Activated CD4-positive, alpha-beta T cell treated with anti-CD3 and anti-CD28 coated beads, Interleukin-2, amount 50 U/mL, for 4 hours (primary cell): ENCODE measurements at places on chromosomes 3 and 15.

DNA sequence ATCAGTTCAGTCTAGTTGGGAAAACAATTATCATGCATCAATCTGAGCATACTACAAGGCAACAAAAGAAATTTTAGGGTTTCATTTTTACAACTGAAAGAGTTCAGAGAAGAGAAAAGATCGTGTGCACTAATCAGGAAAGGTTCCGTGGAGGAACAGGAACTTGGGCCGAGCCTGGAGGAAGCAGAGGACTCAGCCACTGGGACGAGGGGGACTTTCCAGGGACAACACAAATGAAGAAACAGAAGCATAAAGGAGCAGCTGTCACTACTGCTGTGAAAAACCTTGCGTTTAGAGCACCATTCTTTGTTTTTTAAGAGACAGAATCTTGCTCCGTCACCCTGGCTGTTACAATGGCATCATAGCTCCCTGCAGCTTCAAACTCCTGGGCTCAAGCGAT lies 60.5 kb downstream of the MYO1E start:
- no peak for DNase-seq

GRCh38 chr3:57825116-57825515 lies 69.0 kb downstream of the SLMAP start:
- no peak for DNase-seq

GRCh38 chr15:49015896-49016295 lies 30.4 kb downstream of the SECISBP2L start:
- DNase-seq, result no peak

DNA sequence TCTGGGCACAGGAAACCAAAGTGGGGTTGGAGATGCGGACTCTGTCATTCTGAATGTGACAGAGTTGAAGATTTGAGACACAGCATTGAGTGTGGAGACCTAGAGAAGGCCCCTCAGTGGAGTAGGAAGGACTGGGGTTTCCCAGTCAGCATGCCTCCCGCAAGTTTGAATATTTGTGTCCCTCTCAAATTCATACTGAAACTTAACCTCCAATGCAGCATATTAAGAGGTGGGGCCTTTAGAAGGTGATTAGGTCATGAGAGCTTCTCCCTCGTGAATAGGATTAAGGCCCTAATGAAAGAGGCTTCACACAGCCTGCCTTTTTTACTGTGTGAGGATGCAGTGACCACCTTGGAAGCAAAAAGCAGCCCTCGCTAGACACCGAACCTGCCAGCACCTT lies 8.0 kb downstream of the HDDC3 start:
- DNase-seq, result no peak

DNA sequence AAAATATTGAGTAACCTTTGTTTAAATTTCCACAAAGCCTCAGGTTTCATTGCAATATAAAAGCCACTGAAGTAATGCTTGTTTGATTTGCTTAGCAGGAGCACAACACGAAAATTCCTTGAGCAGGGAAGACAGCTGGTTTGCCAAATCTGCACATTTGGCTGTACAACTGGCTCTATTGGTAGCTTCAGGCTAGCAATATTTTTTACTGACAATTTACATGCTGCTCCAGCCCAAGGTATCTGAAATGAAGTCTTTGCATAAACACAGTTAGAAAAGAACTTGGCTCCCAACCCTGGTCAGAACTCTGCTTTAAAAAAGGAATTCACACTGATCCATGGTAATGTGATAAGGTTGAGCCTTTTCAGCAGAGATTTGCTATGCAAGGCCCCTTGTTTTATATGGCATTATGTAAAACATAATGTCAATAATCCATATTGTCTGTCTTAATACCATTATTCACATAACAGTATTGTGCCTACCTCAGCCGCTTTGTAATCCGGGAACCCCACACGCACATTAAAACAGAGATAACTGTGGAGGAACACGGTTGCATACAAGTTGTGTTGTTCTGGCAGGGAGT lies 55.7 kb upstream of the CHL1 start:
- no peak for DNase-seq

GRCh38 chr3:171419457-171419856 lies 40.7 kb downstream of the TNIK start:
- DNase-seq, result no peak

GRCh38 chr15:66644869-66645268 lies 57.2 kb upstream of the SMAD6 start:
- DNase-seq, result no peak
